ENCODE measurements at places on chromosomes 1 and 21. TPM values are rescaled to one million over a fixed set of nuclear protein-coding genes. Genes with fewer than 3 reads are reported as not detected.

DNA sequence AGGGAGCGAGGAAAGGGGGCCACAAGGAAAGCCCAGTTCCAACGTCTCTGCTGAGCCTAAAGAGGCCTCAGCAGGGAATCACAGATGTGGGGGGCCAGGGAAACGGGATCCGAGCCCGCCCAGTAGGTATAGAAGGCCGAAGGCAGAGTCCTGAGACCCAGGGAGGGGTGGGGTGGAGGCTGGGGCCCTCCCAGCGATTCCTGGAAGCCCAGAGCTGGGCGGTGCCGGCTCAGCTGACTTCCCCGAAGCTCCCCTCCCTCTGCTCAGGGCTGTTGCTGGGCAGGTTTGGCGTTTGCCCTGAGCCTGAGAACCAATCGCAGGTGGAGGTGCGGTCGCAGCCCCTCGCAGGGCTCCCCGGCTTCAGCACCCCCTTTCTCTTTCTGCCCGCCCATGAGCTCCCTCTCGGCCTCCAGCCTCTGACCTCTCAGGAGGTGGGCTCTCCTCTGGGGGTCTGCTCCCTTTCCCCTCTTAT is 12.8 kb downstream of the ADAMTSL4 start:
- peak; percentile 92 for DNase-seq

DNA sequence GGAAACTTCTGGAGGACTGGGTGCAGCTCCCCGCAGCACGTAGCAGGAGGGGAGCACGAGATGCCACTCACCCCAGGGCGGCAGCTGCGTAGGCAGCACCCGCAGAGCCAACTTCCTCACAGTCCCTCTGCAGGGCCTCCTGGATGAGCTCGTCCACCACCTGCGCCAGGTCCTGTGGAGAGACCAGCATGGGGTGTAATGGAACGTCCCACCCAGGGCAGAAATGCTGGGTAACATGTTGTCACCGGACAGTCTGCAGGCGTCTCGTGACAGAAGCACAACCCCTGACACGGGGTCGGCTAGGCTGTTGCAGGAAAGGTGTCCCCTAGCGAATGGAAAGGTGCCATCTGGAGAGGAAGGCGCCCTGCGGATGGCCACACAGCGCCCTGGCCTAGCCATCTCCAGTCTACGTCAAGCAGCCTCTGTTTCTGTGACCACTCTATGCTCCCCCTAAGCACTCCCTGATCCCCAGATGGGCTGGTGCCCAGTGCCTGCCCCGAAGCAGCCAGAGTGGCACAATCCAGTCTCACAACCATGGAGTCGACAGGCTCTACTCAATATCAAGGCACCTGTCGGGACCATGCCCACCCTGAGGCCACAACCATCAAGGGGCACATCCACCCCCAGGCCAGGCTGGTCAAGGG is 21.2 kb downstream of the MCM3AP start:
- DNase-seq: no peak

GRCh38 chr1:35561297-35561971 is 3.8 kb downstream of the NCDN start:
- DNase-seq: no peak

DNA sequence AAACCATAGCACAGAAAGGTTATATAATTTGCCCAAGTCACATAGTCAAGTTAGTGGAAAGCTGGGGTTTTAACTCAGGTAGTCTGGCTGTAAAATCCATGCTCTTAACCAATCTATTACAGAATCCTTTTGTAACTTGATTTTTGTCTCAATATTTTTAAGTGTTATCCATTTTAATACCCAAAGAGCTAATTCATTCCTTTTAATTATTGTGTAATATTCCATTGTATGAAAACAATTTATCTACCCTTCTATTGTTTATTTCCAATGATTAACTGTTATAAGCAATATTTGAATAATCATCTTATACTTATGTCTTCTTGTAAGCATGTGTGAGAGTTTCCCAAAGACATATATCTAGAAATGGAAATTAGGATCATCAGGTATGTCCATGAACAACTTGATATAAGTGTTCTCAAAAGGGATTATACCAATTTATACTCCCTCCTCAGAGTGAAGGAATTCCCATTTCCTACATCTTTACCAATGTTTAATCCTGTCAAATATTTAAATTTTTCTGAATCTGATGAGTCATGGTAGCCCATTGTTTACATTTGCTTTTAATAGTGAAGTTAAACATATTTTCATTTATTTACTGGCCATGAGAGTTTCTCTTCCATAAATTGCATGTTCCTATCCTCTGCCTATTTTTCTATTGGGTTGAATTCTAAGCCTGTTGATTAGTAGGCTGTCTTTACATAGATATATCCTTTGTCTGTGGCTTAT is 13.9 kb downstream of the TEX50 start:
- DNase-seq: no peak

GRCh38 chr1:86537928-86538695 is 8.8 kb upstream of the CLCA4 start:
- peak; percentile 59 for DNase-seq

DNA sequence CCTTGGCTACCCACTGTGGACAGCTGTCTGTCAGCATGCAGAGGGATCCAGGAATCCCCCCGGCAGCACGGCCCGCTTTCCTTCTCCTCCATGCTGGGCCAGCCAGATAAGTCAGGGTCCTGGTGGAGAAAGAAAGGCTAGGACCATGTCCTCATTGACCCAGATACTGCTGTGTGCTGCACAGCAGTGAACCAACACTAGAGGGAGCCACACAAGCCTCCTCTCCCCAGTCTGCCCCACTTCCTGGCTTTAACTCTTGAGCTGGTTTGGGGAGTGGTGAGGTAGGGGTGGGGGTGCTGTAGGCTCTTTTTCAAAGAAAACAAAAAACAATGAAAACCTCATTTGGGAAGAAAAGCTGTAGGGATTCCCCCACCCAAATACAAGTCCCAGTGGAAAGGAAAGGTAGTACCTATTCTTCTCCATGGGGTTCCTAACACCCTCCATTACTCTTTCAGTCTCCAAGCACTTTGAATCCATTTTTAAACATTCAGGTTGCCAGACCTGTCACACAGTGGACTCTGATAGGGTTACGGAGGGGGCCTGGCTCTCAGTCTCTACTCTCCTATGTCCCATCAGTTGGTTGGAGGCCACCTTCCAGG is 84.9 kb upstream of the CD1D start:
- peak; percentile 37 for DNase-seq

GRCh38 chr1:169078163-169078883 is 28.2 kb upstream of the ATP1B1 start:
- DNase-seq: no peak

- peak; percentile 95 for DNase-seq
Measured at GRCh38 chr21:45820171-45821091, 161.1 kb upstream of the COL6A1 start.

GRCh38 chr1:205690122-205690756 is 9.9 kb upstream of the SLC45A3 start:
- DNase-seq: no peak

GRCh38 chr1:208242941-208243526 is 1.1 kb downstream of the PLXNA2 start:
- DNase-seq: peak; percentile 58

DNA sequence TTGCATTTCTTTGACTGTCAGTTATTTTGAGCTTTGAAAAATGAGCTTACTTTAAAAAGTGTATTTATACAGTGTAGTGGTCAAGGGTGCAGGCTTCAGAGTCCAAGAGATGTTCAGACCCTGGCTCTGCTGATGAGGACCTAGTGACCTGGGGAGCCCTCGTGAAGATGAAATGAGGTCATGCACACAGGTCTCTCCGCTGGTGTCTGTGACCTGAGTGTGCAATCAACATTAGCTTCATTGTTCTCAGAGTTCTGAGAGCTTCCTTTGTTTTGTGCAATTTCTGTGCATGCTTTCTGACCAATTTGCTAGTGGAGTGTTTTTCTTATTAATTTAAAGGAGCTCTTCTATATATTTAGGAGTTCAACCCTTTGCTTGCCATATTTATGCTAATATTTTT is 71.3 kb downstream of the RIPK4 start:
- no peak for DNase-seq

The MRPL20 gene
- total RNA-seq: 303 TPM

The CCDC30 gene
- total RNA-seq: 0.15 TPM

The EPHA10 gene
- not detected for total RNA-seq

The ERICH3 gene
- total RNA-seq: not detected

The UBL4B gene
- not detected for total RNA-seq
